ENCODE measurements at places on chromosomes 1 and 21.

GRCh38 chr1:67314696-67315095 is 7.0 kb downstream of the IL12RB2 start:
- no peak for DNase-seq

- peak; percentile 24 for DNase-seq
These were observed 2.7 kb upstream of the CD58 start for GRCh38 chr1:116573431-116574095.

- no peak for DNase-seq
These were observed at the start of gene EXTL1 for GRCh38 chr1:26021647-26022403. Gene EXTL1 (plus strand): TSS chr1:26021775. CDS start chr1:26022647, 872 bp downstream.

- peak; percentile 17 for DNase-seq
These were observed 41.8 kb downstream of the SGIP1 start for GRCh38 chr1:66575739-66576138.

DNA sequence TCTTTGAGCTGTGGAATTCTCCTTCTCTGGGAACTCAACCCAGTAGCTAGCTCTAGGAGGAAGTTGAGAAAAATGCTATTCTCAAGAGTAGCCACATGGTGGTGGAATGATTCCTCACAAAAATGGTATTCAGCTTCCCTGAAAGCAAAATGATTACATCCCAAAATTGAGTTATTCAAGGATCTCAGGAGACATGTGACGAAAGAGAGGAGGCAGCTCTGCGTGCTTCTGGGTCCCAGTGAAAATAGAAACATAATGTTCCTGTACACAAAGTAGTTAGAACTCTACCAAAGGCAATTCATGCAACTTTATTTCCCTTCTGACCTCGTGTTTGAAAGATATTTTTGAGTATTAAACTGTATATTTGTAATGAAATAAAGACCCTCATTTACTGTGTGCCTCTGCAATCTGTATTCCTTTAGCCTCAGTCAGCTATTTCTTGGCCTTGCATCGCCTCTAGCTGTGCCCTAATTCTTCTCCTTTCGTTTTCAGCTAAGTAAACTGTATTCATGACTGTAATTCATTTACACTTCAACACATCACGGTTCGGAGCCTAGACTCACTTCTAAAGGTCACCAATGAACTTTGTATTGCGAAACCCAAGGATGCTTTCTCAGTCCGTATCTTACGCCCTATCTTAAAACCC is 167.3 kb downstream of the FASLG start:
- peak; percentile 87 for DNase-seq

Measured in A172 (cell line).